ENCODE measurements at places on chromosomes 7 and 10.
A peak's percentile ranks its signal among the peaks of the same experiment; 100 is the strongest.

DNA sequence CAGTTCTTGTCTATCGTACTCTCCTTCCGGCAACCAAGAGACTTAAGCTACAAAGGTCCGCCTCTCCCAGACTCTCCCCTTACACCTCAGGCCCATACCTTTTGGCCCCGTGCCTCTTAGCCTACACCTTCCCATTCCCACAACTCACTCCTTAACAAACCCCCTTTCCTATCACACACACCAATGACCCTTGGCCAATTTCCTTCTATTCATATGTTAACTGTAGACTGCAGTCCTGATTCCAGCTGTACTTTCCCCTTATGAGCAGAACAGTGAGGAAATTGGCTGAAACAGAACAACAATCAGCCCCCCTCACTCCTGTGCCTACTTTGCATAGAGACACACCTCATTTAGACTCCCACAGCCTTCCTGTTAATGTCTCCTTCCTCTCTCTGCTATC, 1.4 kb upstream of the TMEM139 start:
- DNase-seq = no peak

- DNase-seq = no peak
These were observed 1065.8 kb upstream of the GHITM start for GRCh38 chr10:83073472-83073871.

DNA sequence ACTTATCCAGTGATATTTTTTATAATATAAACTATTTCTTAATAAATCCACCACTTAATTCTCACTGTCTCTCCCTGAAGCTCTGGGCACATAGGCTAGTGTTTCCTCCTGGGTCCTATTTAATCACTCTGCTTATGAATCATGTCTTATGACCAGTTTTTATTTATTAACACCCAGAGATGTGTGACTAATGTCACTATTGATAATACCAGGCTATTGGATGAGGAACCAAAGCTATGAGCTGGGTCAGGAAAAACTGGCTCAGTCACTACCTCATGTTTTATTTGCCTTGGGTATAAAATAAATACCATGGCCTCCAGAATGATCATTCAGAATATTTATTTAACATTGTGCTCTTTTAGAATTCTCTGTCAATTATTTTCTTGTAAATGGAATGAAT, 5.2 kb downstream of the SEMA3E start:
- peak; percentile 15 for DNase-seq

DNA sequence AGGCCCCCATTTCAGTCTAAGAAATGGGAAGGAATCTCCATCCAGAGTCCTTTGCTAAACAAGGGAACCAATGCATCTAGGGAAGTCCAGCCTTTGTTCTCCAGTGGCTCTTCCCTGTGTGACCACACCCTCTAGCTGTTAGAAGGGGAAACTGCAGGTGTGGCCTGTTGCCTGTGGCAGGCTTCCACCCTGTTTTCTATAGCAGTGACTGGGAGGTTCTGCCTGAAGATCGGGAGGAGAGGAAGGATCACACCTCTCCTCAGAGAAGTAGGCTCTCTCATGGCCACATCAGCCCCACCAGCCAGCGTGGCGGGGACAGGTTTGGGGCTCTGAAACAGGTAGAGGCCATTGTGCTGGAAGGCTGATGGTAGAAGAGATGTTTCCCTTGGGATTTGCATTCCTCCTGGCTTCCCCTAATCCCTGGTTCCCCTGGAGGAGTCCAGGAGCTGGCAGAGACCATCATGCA, 47.7 kb upstream of the TRIM8 start:
- no peak for DNase-seq

DNA sequence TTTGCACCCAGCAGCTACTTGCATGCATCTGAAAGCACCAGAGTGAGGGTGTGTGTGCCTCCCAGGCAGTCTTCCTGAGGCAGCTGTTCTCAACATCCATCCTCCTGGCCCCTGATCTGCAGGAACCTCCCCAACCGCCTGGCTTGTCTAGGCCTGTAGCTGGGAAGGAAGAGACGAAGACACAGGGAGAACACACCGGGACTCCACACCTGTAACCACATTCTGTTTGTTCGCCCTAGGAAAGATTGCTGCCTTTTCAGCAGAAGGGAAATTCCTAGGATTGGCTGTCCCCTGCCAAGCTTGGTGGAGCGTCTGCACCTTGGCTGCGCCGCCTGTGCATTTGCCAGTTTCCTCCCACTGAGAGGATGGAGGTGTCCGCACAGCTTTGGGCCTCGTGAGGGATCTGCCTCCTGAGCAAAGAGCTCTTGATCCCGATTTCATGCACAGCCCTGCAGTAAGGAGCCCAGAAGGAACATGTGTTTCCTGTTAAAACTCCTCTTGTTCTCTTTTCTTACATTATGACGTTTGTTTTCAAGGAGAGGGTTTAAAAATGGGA, 154.6 kb downstream of the TPST1 start:
- no peak for DNase-seq

GRCh38 chr7:135519233-135519688, 9.4 kb upstream of the CNOT4 start:
- no peak for DNase-seq

DNA sequence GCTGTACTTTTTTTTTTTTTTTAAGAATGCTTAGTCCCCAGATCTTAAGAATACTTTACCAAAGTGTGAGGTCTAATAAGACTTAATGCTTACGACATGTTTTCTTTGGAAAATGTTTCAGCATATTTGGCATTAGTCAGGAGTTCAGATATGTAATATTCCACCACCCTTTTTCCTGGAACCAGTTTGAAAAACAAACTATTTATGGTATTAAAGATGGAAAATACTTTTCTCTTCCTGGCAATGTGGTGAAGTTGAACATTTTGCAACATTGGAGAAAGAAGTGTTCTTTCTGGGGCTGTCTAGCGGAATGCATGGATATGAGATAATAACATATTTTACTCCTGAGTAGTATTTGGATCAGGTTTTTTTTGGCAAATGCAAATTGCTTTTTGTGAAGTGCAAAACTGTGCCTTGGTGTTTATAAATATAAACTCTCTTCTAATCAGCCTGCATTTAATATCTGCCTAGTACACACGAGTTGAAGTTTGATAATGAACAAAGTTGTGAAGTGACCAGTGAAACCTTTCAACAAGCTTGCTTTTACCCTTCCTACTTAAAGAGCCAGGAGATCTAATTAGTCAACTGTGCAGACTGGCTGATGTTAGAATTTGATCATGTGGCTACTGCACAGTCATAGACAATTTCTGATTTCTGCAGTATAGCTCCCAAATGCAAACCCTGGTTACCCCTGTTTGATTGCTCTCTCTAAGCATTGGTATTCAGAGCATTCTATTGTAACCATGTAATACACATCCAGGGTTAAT, 20.9 kb downstream of the MAP3K8 start:
- DNase-seq = no peak

- no peak for DNase-seq
These were observed 31.4 kb downstream of the PALS2 start for GRCh38 chr7:24604630-24605029.

DNA sequence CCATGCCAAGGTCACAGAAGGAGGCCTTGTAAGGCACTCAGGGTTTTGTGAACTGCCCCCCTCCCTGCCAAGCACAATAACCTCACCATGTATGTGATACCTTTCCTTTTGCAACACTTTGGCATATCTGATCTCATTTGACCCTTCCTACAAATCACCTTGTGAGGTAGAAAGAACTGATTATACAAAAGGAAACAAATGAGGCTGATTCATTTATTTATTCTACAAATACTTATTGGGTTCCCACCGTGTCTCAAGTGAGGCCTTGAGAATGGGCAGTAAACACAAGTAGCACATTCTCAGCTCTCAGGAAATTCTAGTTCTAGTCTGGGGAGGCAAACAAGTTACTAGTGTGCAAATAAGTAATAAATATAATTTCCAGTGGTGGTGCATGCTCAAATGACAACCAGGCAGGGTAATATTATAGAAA, 19.6 kb downstream of the PLCE1 start:
- no peak for DNase-seq

GRCh38 chr7:6338551-6339274, 66.3 kb upstream of the CYTH3 start:
- no peak for DNase-seq

DNA sequence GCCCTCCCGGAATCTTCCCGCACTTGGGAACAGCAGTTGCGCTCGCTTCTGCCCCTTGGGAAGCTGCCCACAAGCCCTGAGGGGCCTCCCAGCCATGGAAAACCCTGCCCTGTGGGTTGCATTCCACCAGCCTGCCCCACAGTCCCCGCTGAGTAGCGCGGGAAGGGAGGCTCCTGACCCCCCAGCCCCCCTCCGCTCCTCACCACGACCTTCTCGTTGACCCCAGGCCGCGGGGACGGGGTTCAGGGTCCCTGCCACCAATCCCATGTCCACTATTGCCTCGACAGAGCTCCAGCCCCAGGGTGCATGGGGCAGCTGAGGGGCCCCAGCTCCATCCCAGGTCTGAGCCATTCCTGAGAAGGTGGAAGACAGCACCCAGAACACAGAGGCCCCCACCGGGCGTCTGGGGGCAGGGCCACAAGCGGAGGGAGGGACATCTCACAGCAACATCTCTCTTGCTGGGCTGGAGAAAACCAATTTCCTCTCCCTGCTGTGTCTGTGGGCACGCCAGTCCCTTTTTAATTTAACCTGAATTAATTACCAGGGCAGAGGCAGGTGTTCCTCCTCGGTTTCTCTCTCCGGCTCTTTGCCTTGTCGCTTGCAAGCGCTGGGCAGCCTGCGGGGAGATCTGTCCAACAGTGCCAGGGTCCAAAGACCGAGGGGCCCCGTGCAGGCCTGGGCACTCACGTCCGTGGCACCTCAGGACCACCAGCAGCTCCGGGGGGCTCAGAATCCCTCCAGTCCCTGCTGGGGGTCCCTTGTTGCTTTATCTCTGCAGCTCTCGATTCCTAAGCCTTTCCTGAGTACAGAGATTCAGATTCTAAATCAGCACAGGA, 57.9 kb downstream of the FOXL3 start:
- no peak for DNase-seq

DNA sequence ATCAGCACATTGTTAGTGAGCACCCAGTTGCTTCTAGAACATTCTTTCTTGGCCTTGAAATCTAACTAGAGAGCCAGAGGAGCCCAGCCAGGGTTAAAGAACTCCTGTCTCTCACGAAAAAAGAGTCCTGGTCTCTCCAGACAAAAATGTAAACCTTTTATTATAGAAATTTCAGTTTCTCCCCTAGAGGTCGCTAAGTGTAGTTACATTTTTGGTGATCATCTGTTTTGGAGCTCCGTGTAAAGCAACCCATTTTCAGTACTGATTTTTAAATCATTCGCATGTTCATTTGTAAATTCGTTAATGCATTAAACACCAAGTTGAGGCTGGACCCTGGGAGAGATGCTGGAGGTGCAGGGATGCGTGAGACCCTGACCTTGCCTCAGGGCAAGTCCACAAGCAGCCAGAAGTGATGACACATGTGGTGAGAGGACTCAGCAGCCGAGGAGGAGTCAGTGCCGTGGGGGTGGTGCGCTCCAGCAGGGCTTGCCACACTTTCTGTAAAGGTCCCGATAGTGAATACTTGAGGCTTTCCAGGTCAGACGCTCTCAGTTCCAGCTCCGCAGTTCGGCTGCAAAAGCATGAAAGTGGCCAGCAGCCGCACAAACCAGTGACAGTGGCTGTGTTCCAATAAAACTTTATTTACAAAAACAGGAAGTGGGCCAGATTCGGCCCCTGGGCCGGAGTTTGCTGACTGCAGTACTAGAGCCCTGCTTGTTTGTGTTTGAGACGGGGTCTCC, 578.6 kb upstream of the FOXK1 start:
- DNase-seq = no peak

- no peak for DNase-seq
These were observed 315.3 kb downstream of the HPSE2 start for GRCh38 chr10:98920360-98920759.

- DNase-seq = no peak
These were observed 42.4 kb downstream of the POT1 start for GRCh38 chr7:124887247-124887646.
